ENCODE measurements at places on chromosomes 3 and 15. TPM values are rescaled to one million over a fixed set of nuclear protein-coding genes. Genes with fewer than 3 reads are reported as not detected.

GRCh38 chr3:116242825-116243224 is 202.5 kb downstream of the LSAMP start:
- no peak overlapping the region for H3K27ac ChIP-seq
- no peaks in the 10 kb centered on the region for H3K4me1 ChIP-seq
- no peak for DNase-seq

DNA sequence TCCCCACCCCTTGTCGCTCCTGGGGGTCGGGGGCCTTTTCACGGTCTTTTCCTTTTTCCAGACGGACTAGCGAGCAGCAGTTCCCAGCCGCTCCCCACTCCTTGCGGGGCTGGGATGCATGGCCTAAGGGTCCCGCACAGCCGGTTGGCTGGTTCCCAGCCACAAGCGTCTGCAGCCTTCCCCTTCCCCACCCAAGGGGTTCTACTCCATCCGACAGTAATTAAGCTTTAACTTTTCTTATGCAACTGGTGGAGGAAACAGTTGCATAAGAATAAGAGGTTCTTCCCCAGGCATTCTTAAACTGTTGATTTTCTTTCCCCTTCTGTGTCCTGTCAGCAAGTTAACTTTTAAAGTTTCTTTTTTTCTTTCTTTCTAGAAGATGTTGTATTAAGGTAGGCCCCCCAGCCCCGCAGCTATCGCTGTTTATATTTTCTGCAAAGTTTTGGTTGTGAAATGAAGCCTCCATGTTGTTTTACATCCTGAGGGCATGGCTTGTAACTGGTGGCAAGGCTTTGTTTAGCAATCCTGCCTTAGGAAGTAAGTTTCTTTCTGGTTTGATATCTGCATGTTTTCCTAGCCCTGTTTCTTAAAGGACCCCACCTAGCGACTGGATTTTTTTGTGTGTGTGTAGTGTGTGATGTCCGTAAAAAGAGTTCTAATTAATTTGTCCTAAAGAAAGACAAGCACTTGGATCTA is 207.5 kb downstream of the ZNF385D start:
- no peaks in the 10 kb centered on the region for H3K27me3 ChIP-seq
- no peaks in the 10 kb centered on the region for H3K36me3 ChIP-seq
- no peak for DNase-seq
- no peak overlapping the region for H3K4me3 ChIP-seq

DNA sequence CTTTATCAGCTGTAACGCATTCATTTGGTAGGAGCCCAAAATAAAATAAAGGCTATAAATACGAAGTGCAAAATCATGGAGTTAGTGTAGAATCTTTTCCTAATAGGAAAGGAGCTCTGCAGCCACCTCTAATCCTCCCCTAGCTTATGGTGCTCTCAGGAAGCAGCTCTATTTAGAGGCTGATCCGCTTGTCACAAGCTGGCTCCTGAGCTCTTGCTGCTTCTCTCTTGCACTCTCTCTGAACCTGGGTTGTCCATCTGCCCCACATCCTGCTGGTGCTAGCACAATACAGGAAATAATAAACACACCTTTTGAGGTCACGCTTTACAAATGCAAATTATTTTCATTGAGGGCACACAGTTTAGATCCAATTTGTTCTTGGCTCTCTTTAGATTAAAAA is 37.3 kb upstream of the BFSP2 start:
- no peak overlapping the region for H3K4me3 ChIP-seq
- no peaks in the 10 kb centered on the region for H3K27me3 ChIP-seq
- H3K36me3 ChIP-seq, result no peaks in the 10 kb centered on the region
- H3K27ac ChIP-seq, result no peak overlapping the region

GRCh38 chr3:109910772-109911171 is 573.4 kb upstream of the DPPA4 start:
- no peaks in the 10 kb centered on the region for H3K27me3 ChIP-seq
- no peak overlapping the region for H3K27ac ChIP-seq
- H3K36me3 ChIP-seq, result no peaks in the 10 kb centered on the region
- DNase-seq, result no peak
- no peaks in the 10 kb centered on the region for H3K4me1 ChIP-seq

DNA sequence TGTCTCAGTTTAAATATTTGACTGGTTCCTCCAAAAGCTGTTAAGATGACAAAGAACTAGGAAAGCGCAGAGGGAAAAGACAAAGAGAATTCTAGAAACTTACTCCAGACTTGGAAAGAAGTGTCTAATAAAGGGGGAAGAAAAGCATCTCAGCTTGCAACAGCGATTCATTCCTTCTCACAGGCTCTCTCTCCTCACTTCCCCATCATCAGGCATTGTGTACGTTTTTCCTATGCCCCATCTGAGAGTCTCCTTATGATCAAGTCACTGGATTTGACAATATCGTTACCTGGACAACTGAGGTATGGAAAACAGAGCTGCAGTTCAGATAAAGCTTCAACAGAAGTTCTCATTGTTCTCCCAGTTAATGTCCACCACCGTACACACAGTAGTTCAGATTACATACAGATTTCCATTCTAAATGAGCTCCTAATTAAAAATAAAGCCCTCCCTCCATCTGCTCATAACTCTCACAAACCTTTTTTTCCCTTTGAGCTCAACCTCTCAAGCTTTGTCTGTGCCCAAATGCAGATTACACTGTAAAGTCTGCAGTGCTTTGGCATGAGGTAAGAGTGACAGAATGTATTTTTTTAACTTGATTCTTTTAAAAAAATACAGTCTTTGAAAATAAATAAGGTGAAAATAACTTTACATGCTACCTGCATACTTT is 254.4 kb upstream of the THBS1 start:
- no peak overlapping the region for H3K4me3 ChIP-seq
- H3K4me1 ChIP-seq, result no peaks in the 10 kb centered on the region
- H3K36me3 ChIP-seq, result no peaks in the 10 kb centered on the region
- H3K27me3 ChIP-seq, result no peaks in the 10 kb centered on the region
- DNase-seq, result no peak

DNA sequence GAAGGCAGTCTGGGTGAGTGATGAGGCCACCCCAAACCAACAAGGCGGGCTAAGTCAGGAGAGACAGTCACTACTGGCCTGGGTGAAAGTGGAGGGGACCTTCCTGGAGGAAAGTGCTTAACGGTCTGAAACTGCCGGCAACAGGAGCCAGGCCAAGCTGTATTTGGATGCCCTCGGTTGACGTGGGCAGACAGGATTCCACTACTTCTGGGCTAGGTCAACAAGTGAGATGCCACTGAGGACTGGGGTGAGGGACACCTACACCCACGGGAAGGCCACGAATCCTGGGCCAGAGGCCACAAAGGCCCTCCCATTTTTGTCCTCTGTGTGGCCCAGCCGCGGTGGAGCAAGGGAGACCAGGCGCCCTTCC is 12.3 kb downstream of the SPTBN5 start:
- H3K4me3 ChIP-seq, result peak overlapping the region; percentile 44
- no peaks in the 10 kb centered on the region for H3K27me3 ChIP-seq
- H3K36me3 ChIP-seq, result no peaks in the 10 kb centered on the region
- H3K4me1 ChIP-seq, result peaks cover 35% of the 10 kb centered on the region
- DNase-seq, result no peak

DNA sequence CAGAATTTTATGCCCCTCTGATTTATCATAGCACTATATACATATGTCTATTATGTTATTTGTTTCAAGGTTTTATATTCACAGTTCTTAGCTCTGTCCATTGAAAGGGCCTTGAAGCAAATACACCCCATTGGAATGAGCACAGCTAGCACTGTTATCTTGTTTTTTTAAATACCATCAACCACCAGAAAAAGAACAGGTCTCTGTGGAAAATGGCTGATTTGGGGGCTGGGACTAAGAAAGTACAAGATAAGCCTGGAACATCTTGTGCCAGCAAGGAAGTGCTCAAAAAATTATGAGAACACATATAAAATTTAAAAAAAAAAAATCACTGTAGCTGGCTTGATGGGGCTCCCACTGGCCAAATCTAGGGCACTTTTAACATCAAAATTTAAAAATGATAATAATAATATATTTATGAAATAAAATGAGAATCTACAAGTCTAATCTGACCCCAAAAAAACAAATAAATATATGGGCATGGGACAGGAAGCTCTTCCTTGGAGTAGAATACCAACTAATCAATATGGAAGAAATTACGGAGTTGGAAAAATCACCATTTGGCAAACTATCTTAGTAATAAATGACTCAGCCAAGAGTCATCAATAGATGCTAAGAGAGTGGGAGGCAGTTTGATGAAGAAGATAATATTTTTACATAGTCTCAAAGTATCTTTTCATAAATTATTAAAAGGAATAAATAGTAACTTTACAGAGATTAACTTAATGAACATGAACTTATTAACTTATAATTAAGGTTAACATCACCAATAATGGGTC is 20.5 kb downstream of the IFT80 start:
- H3K4me3 ChIP-seq, result no peak overlapping the region
- H3K27me3 ChIP-seq, result no peaks in the 10 kb centered on the region
- no peak overlapping the region for H3K27ac ChIP-seq
- H3K4me1 ChIP-seq, result no peaks in the 10 kb centered on the region
- peaks cover 56% of the 10 kb centered on the region for H3K36me3 ChIP-seq

DNA sequence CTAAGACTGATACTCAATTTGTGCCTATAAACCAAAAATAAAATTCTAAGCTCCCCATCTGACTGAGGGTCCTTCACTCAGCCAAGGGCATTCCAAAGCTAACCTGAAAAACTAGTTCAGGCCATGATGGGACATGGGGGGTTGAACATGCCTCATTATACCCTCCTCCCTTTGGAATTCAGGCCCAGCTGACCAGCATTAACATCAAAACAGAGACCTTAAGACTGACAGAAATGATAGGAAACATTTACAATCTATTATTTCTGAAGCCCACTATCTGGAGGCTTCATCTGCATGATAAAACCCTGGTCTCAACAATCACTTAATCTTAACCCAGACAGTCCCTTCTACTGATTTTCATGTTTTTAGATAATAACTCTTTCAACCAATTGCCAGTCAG is 140.4 kb downstream of the ANO10 start:
- H3K4me3 ChIP-seq, result no peak overlapping the region
- no peak for DNase-seq
- H3K4me1 ChIP-seq, result peaks cover 32% of the 10 kb centered on the region
- H3K27ac ChIP-seq, result no peak overlapping the region
- H3K36me3 ChIP-seq, result no peaks in the 10 kb centered on the region

- H3K27me3 ChIP-seq, result no peaks in the 10 kb centered on the region
- no peak overlapping the region for H3K27ac ChIP-seq
- DNase-seq, result no peak
- no peaks in the 10 kb centered on the region for H3K36me3 ChIP-seq
Observed at GRCh38 chr3:36707623-36708409, 56.5 kb downstream of the DCLK3 start.

GRCh38 chr15:35751413-35752133 is 205.6 kb upstream of the DPH6 start:
- H3K27ac ChIP-seq, result no peak overlapping the region
- no peaks in the 10 kb centered on the region for H3K4me1 ChIP-seq
- H3K4me3 ChIP-seq, result no peak overlapping the region

DNA sequence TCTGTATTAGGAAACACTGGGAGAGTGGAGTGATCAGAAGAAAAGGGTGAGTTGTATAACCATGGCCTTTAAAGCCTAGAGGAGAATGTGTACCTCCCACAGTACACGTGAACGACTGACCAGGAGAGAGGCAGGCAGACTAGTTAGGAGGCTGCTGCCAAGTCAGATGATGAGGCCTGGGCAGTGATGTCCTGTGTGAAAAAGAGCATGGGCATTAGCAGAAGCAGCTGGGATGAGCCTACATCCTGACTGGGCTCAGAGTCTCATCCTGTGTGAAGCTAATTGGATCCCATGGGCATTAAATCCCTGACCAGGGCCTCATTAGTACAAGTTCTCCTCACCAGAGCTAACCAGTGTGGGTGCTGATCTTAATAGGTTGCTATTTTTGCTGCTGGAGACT is 89.1 kb upstream of the SLC2A2 start:
- peaks cover 13% of the 10 kb centered on the region for H3K4me1 ChIP-seq
- H3K27ac ChIP-seq, result no peak overlapping the region
- H3K36me3 ChIP-seq, result peaks cover under 1% of the 10 kb centered on the region
- no peak overlapping the region for H3K4me3 ChIP-seq
- H3K27me3 ChIP-seq, result no peaks in the 10 kb centered on the region

- H3K4me3 ChIP-seq, result no peak overlapping the region
- no peak overlapping the region for H3K27ac ChIP-seq
- H3K36me3 ChIP-seq, result no peaks in the 10 kb centered on the region
- H3K27me3 ChIP-seq, result peaks cover 8% of the 10 kb centered on the region
Observed at GRCh38 chr3:194067949-194068362, 68.0 kb upstream of the HES1 start.

Gene ACTRT3
- total RNA-seq, result 0.51 TPM

Gene PLIN1
- total RNA-seq, result 36.6 TPM

Gene CCNB2
- 0.84 TPM for total RNA-seq

Gene CIDEC
- total RNA-seq, result 2.5 TPM

All from heart right ventricle (tissue), 16 donors.